ENCODE measurements at places on chromosomes 3 and 15. TPM values are rescaled to one million over a fixed set of nuclear protein-coding genes. Genes with fewer than 3 reads are reported as not detected.

DNA sequence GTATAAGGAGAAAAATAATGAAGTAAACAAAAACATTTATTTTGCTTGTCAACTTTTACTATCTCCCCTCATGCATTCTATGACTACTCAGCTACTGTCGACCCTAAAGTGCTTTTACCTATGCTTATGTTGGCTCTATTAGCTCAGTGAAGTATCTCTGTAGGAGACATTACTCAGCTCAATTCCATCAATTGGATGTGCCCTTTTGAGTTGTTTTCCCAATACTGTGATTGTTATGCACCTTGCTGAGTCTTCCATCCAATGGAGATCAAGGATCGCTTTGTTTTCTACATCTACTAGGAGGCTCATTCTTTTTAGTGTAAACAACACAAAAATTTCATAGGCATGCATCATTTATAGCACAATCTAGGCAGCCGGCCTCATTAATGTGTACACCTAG is 403.8 kb upstream of the ARL6 start:
- no peak for DNase-seq

GRCh38 chr3:47954567-47954966 is 61.6 kb downstream of the MAP4 start:
- DNase-seq, result peak; percentile 42

- DNase-seq, result no peak
Measured at GRCh38 chr3:128804017-128804810, 75.2 kb upstream of the ACAD9 start.

- no peak for DNase-seq
Measured at GRCh38 chr15:95603802-95604201, 726.7 kb upstream of the NR2F2 start.

The ADIPOQ gene
- total RNA-seq, result 0.09 TPM

DNA sequence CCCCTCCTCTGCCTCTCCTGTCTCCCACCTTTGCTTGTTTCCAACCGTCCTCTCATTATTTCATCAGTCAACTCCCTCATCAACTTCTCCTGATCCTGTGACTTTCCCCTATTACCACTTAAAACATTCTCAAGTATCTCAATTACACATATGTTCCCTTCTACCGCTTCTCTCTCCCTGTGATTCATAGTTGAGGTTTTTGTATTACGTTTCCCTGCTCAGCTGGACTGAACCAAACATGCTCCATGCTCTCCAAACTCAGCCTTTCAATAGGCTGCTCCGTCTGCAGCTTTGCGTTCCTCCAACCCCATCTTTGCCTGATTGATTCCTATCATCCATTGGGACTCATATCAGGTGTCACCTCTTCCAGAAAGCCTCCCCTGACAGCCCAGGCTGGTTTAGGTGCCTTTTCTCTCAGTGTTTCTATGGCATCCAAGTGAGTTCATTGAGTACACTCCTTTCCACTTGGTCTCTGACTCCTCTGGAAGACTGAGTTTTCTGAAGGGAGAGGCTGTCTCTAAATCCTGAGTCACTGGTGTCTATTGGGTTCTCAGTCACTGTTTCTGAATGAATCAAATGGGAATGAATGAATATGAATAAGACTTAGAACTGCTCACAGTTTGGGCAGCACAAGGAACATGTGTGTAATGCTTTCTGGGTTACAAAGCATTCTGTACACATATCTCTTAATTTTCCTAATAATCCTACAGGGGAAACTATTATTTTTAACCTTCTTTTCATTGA is 56.4 kb downstream of the PLD1 start:
- no peak for DNase-seq

The APOD gene
- 15.6 TPM for total RNA-seq

The IGF2BP2 gene
- 92.6 TPM for total RNA-seq

The TIGIT gene
- 0.67 TPM for total RNA-seq

DNA sequence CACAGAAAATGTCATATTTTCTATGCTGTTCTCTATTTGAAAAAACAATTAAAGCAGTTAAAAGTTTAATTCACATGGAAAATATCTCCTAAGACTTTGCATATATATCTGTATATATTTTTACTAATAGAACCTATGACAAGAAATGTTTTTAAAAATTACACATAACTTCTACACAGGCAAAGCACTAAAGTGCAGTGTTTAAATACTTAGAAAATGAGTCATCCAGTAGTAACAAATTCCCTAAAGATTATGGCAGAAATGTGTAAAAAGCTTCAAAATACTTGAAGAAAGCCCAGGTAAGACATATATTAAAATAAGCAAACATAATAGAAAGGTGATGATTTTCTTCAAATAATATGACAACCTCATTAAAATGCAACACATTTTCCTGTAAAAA is 236.6 kb downstream of the TBC1D5 start:
- no peak for DNase-seq
